Cerebellar nuclear complex (tissue), 1 donor: ENCODE measurements at places on chromosomes 16 and 17.

DNA sequence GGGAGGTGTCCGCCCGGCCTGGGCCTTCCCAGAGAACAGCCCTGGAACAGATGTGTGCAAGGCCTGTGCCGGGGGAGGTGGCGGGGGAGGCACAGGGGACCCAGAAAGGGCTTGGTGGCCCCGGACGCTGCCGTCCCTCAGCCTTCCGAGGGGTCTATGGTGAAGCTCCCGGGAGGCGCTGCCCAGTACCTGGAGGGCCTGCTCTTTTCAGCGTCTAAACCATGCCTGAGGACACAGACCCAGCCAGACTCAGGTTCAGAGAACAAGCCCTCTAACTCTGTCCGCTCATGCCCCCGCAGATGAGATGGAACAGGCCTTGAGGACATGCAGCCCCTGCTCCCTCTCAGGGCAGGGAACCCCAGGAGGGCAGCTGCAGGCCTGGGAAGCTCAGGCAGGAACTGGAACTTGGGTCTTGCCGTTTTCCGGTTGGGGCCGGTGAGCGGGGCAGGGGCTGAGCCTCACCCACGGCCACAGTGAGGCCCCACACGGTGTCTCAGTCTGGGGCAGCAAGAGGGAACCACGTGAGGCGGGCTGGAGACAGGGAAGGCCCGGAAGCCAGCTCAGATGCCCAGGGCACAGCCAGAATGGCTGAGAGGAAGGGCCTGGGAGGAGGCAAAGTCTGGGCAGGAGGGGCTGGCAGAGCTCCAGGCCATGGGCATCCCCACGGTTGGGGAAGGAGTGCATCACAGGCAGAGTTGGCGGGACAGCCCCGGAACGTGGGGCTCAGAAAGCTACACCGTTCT is 12.5 kb downstream of the SLC16A3 start:
- no peak for DNase-seq

GRCh38 chr17:67137026-67137370 is 92.6 kb downstream of the CACNG1 start:
- DNase-seq, result no peak

DNA sequence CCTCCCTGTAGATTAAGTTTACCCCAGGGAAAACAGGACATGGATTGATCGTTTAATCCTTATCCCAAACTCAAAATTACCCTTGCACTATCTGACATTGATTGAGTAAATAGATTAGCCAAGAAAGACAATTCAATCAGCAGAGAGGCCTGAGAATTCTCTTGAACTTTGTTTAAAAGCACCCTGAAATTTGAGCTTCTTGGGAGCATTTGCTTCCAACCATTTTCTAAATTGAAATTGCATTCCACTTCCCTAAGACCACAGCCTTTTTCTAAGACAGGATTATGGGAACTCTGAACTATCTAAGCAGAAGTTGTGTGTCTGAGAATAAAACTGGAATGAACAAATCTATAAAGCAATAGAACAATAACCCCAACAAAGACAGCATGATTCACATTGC is 76.6 kb upstream of the TNRC6A start:
- no peak for DNase-seq

GRCh38 chr17:75350706-75351105 is 54.8 kb downstream of the GRB2 start:
- no peak for DNase-seq

- no peak for DNase-seq
Measured at GRCh38 chr16:57866529-57866918, 64.2 kb upstream of the KIFC3 start.

DNA sequence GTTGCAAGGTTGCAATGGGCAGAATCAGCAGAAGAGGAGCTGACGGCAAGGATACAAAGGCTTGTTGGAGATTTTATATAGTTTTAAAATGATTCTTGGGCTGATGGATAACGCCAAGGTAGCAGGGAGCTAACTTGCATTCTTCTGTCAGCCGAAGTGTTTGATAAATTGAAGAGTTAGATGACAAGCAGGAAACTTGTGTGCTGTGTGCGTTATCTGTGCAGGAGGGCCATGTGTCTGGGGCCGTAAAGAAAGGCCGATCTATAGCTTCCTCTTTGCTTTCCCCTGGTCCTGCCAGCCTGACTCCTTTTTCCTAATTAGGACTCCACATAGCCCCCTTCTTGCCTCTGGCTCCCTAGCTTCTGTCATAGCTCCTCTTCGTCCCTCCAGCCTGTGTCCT is 6.7 kb upstream of the WWOX start:
- DNase-seq, result no peak

- DNase-seq, result no peak
Measured at GRCh38 chr17:64598672-64599071, 63.4 kb downstream of the SMURF2 start.

- DNase-seq, result no peak
Measured at GRCh38 chr16:48053418-48053745, 102.4 kb downstream of the ABCC12 start.

GRCh38 chr17:78208486-78208885 is 5.6 kb upstream of the BIRC5 start:
- DNase-seq, result no peak

DNA sequence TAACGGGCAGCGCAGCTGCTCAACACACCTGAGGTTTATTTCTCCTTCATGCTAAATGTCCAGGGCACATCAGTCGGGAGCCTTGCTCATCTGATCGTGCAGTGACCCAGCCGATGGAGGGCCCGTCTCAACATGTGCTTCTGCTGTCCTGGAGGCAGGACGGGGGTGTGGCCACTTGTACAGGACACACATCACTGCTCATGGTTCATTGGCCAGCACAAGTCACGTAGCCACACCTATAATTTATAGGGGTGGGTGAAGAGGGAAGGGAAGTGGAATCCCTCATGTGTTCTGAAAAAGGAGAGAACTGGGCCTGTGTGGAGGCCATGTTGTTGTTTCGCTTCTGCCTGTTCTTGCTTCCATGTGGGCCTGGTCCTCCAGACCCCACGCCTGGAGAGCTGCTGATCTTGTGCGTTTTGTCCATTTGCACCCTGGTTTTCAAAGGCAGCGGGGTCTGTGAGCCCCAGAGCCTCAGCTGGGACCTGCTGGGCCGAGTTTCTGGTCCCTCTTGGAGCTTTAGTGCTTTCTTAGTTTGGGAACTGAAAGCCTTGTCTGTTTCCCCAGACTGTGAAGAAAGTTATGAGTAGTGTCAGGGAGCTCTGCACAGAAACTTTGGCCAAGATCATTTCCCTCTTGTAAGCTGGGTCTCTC is 60.5 kb downstream of the CMIP start:
- no peak for DNase-seq

DNA sequence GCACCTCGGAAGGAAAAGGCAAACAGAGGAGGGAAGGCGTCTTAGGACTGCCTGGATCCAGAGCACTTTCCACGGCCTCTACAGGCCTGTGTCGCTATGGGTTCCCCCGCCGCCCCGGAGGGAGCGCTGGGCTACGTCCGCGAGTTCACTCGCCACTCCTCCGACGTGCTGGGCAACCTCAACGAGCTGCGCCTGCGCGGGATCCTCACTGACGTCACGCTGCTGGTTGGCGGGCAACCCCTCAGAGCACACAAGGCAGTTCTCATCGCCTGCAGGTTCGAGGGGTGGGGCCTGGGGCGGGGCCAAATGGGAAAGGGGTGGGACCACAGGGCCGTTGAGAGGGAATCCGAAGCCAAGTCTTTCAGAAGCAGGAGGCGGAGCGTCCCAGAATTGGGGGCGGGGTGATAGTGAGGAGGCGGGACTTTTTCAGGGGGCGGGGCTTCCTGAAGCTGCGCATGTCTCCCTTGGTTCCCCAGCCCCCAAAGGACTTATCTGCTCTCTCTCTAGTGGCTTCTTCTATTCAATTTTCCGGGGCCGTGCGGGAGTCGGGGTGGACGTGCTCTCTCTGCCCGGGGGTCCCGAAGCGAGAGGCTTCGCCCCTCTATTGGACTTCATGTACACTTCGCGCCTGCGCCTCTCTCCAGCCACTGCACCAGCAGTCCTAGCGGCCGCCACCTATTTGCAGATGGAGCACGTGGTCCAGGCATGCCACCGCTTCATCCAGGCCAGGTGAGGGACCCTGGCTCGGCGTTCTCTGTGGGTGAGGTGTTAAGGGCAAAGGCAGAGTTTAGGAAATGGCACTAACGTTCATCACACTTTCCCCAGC is 939 bp downstream of the BCL6B start:
- DNase-seq, result no peak

DNA sequence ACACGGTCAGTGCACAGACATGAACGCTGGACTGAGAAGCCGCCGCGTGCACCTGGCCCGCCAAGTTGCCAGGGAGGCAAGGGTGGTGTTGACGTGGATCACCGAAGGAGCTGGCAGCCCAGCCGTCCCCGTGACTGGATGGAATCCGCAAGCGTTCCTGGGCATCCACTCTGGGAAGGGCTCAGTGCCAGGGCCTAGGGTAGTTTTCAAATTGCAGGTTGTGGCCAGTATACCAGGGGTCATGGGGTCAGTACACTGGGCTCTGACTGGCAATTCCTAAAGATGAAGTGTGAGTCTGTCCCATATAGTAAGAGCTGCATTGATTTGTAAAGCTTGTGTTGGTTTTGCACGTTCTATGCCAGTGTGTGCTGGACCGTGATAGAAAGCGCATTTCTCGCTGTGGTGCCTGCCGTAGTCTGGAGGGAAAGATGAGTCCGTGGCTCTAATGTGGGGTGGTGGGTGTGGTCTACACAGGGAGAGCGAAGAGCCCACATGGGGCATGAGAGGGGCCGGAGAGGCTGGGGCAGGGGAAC is 21.1 kb upstream of the METRNL start:
- no peak for DNase-seq

DNA sequence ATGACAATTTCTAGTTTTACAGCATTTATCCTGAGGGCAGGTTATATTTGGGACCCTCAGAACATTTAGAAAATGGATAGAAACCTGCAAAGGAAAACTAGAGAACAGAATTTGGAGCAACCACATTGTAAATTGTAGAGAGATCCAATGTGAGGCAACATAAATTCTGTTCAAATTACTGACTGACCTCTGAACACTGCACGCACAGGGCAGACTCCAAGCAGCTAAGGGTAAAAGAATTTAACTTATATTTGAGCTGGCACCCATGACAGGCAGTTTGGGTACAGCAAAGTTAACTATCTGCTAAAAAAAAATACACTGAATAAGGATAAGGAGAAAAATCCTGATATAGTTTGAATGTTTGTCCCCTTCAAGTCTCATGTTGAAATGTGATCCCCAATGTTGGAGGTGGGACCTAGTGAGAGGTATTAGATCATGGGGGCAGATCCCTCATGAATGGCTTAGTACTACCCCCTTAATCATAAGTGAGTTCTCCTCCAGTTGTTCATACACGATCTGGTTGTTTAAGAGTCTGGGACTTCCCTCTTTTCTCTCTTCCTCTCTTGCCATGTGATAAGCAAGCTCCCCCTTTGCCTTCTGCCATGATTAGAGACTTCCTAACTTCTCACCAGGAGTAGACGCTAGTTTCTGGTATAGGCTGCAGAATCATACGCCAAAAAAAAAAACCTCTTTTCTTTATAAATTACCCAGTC is 75.7 kb downstream of the FBXL20 start:
- no peak for DNase-seq

DNA sequence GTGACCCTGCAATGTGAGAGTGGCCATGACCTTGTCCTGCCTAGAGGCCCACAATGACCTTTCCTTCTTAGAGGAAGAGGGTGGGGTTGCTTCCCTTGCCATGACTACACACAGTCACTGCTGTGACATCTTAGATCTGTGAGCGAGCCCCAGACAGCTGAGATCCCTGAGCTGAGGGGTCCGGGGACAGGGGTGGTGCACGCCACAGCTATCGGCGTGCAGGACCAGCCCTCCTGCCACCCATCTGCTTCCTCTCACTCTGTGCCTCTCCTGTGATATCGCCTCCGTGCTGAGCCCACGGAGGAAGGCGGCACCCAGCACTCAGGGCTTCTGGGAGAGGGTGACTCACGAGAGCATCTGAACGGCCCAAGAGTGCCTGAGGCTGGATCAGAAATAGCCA is 35.2 kb downstream of the KIAA0513 start:
- DNase-seq, result no peak

DNA sequence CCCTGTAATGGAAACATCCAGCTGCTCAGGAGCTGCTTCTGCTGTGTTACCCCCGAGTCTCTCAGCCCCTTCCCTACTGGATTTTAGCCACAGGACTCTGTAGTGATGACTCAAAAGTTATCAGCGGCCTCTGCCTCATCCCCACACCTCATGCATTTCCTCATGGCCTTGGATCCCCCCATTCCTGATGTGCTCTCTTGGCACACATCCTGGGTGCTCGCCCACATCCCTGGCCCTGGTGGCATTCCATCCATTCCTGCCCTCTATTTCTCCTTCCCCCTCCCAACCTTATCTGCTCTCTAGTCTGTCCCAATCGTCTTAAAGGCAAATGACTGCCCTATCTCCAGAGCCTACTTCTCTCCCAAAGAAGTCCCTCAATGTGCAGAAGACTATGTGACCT is 24.6 kb downstream of the MARF1 start:
- DNase-seq, result no peak

DNA sequence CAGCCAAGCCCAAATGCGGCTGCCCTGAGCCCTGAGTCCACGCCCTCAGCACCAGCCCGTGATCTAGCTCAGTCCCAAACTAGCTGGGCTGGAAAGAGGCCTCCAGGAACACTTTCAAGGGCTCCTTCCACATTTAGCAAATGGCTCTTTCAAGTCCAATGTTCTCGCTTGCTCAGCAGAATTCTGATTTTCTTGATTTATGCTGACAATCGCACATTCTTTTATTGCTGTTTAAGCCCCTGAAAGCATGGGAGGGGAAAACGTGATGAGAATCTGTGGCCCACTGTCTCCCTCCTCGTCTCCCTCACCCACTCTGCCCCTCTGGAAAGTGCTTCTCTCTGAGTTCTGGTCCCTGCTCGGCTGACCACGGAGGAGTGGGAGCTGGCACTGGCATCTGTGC is 293.8 kb downstream of the FOXL1 start:
- DNase-seq, result no peak

- DNase-seq, result no peak
Measured at GRCh38 chr17:48026502-48027321, 10.9 kb downstream of the COPZ2 start.

DNA sequence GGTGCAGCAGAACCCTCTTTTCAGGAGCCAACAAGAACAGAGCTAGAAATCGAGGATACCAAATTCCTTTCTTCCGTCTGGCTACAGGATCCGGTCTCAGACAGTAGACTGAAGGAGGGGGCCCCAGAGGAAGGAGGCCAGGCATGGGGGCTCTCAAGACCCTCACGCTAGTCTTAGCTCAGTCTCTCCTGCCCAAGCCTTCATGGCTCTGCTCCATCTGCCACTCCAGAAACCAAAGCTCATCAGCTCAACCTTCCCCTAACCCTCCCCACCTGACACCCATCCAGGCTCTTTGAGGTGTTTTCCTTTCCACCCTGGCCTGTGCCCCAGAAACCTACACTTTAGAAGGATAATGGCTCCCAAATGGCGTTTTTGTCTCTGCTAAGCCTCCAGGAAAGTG is 6.2 kb upstream of the TMEM92 start:
- no peak for DNase-seq

DNA sequence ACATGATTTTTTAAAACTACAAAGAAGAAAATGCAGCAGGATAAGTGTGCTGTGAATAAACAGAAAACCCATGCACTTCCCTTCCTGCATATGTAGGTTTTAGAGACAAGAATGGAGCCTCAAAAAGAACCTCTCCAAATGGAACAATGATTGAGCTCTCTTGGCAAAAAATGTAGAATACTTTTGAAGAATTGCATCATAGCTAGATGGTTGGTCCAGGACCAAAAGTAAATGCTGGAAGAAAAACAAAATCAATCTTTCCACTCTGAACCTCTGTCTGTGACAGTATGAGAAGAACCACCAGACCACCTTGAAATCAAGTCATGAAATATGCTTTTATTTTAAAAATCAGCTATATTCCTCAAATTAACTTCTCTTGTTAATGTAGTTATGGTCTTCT is 17.5 kb downstream of the HELZ start:
- no peak for DNase-seq

GRCh38 chr16:30439720-30440348 is 5.8 kb downstream of the SEPHS2 start:
- DNase-seq, result no peak

- no peak for DNase-seq
Measured at GRCh38 chr17:78924481-78925151, 571 bp downstream of the TIMP2 start.
